ENCODE measurements at places on chromosomes 2 and 18.

GRCh38 chr2:190882411-190882766 is 1.8 kb downstream of the GLS start:
- DNase-seq, result no peak

DNA sequence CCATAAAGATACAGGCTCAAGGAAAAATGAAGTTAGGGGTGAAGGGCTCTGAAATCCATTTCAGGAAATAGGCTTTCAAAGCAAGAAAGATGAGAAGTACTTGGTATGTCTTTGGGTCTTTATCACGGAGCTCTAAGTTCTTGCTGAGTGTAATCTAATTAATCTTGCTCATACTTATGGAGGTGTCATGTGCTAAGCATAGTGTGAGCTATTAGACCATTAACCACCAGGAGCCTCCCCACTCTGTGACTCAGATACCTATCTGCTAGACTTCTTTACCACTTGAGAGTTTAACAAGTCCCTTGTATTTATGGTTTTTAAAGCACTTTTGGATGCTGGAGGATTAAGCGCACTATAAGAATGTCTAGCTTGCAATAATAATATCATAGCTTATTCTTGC is 678.7 kb downstream of the EPHA4 start:
- DNase-seq, result no peak

- no peak for DNase-seq
Measured at GRCh38 chr2:20129331-20130159, 78.1 kb upstream of the LAPTM4A start.

DNA sequence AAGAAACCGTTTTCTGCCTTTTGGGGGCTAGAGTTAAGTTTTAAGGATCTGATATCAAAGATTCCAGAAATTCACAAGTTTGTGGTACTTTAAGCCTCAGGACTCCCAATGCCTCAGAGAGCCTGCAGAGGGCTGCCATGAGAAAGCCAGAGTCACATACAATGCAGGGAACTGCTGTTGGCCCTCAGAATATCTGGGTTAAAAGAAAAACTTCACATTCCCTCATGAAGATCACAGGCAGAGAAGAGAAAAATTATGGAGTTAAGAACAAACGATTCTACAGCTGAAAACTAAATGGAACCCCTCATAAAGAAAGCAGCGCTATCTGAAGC is 39.5 kb downstream of the HDAC4 start:
- DNase-seq, result peak; percentile 27

- no peak for DNase-seq
Measured at GRCh38 chr2:197208841-197209240, 101.7 kb downstream of the ANKRD44 start.

GRCh38 chr2:84914334-84914733 is 8.9 kb downstream of the TMSB10 start:
- no peak for DNase-seq

- DNase-seq, result peak; percentile 60
Measured at GRCh38 chr18:9711361-9712129, 3.4 kb downstream of the RAB31 start.

DNA sequence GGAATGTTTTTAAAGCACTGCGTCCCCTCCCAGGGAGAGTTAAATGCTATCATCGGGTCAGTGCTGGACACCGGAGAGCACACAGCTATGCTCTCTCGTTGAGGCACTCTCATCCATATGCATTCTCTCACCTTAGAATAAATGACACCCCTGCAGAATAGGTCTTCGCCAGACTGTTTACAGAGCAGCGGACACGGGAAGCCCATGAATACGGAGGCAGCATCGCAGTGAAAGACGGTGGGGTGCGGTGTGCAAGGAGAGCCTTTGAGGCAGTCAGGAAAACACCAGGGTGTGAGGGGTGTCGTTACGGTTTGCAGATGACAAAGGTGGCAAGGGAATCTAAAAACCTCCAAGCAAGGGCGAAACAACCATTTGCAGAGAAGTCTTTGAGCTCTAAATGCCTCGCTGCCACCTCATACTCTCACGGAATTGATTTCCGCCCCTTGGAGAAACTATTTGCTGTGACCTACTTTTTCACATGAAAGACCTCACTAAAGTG is 169.2 kb upstream of the FHL2 start:
- DNase-seq, result no peak

DNA sequence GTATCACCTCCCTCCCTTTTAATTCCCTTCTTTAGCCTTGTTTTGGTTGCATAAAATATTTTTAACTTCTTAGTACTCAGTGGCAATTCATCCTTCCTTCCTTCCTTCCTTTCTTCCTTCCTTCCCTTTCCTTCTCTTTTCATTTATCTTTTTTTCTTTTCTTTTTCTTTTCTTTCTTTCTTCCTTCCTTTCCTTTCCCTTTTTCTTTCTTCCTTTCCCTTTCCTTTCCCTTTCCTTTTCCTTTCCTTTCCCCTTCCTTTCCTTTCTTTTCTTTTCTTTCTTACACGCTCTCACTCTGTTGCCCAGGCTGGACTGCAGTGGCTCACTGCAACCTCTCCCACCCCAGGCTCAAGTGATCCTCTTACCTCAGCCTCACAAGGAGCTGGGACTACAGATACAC is 160.2 kb downstream of the GREB1L start:
- no peak for DNase-seq

GRCh38 chr18:61657066-61657732 is 235.6 kb downstream of the RNF152 start:
- no peak for DNase-seq

GRCh38 chr2:49367003-49367402 is 212.7 kb upstream of the FSHR start:
- no peak for DNase-seq

DNA sequence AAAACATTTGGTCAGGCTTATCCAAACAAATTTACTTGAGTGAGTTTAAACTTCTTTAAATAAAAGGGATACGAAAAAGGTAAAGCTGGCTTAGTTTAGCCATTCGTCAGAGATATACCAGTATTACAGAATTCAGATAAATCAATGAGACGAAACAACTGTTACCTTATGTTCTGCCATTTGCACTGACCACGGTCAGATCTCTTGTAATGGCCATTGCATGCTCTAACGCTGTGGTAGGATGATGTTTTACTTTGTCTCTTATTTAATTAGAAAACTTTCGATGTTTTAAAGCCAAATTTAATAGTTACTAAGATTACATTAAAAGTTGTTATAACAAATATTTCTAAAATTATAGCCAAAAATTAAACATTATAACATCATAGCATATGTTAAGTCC is 1.5 kb downstream of the C18orf54 start:
- no peak for DNase-seq

DNA sequence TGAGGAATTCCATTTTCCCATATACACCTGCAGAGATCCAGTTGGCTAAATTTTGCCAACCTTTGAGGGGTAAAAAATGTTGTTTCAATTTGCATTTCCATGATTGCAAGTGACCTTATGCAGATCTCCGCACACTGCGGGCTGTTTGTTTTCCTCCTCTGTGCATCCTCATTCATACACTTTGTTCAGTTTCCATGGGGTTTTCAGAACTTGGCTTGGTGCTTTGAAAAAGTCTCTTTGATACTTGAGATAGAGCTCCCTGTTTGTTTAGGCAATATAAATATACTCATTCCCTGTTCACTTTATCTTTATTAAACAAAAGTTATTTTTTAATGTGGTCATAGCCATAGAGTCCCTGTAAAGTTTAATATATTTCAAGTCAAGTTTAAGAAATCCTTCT is 353.1 kb downstream of the CMPK2 start:
- no peak for DNase-seq

All from hematopoietic multipotent progenitor cell treated with erythropoietin and hydrocortisone succinate and interleukin-3 and kit ligand, for 6 days (in vitro differentiated cells).